ENCODE measurements at places on chromosomes 2 and 18.

- H3K4me1 ChIP-seq, result no peaks in the 10 kb centered on the region
- no peak for DNase-seq
- no peaks in the 10 kb centered on the region for H3K27me3 ChIP-seq
- peaks cover 40% of the 10 kb centered on the region for H3K36me3 ChIP-seq
Measured at GRCh38 chr2:174365571-174365970, 30.0 kb upstream of the SCRN3 start.

- H3K36me3 ChIP-seq, result peaks cover 18% of the 10 kb centered on the region
- H3K4me1 ChIP-seq, result no peaks in the 10 kb centered on the region
- no peaks in the 10 kb centered on the region for H3K27me3 ChIP-seq
- no peak overlapping the region for H3K4me3 ChIP-seq
Measured at GRCh38 chr2:206020171-206020570, 65.8 kb downstream of the INO80D start.

- H3K4me3 ChIP-seq, result no peak overlapping the region
- no peaks in the 10 kb centered on the region for H3K27me3 ChIP-seq
- DNase-seq, result no peak
Measured at GRCh38 chr2:9031246-9031645, 27.8 kb upstream of the MBOAT2 start.

DNA sequence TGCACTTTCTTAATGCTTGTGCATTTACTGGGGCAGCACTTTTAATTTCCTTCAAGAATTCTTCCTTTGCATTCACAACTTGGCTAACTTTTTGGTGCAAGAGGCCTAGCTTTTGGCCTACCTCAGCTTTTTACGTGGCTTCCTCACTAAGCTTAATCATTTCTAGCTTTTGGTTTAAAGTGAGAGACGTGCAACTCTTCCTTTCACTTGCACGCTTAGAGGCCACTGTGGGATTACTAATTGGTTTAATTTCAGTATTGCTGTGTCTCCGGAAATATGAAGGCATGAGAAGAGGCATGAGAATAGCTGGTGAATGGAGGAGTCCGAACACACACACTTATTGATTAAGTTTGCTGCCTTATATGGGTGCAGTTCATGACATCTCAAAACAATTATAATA is 354.1 kb downstream of the DLGAP1 start:
- H3K27me3 ChIP-seq, result no peaks in the 10 kb centered on the region
- DNase-seq, result no peak
- H3K36me3 ChIP-seq, result no peaks in the 10 kb centered on the region
- no peak overlapping the region for H3K27ac ChIP-seq

DNA sequence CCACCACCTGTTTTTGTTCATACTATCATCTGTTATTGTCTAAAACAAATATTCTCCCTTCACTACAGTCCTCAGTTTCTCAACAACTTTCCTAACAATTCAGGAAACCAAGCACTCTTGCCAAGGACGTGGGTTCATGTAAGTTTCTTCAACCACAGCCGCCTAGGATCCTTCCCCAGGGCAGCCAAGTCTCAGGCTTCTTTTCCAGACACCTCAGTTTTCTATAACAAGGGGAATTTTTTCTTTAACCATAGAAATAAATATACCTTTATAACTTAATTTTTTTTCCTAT is 39.4 kb upstream of the AGPS start:
- no peaks in the 10 kb centered on the region for H3K27me3 ChIP-seq
- no peak for DNase-seq
- peak overlapping the region; percentile 51 for H3K27ac ChIP-seq
- H3K36me3 ChIP-seq, result no peaks in the 10 kb centered on the region
- no peak overlapping the region for H3K4me3 ChIP-seq

DNA sequence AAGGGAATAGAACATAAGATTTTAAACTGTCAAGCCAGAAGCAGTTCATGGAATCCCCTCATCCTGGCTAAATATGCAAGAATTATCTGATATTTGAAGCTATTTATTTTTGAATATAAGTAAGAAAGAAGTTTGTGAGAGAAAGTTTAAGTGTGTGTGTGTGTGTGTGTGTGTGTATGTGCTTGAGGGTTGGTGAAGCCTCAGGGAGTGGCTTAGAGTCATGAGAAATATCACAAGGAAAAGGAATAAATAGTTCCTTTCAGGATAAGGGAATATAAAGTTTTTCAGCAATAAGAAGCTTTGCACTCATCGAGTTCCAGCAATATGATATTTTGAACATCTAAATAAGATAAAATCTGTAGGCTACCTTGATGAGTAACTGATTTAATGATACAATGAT is 359.6 kb downstream of the MEIS1 start:
- no peaks in the 10 kb centered on the region for H3K27me3 ChIP-seq
- no peak overlapping the region for H3K4me3 ChIP-seq
- H3K27ac ChIP-seq, result no peak overlapping the region
- no peak for DNase-seq

DNA sequence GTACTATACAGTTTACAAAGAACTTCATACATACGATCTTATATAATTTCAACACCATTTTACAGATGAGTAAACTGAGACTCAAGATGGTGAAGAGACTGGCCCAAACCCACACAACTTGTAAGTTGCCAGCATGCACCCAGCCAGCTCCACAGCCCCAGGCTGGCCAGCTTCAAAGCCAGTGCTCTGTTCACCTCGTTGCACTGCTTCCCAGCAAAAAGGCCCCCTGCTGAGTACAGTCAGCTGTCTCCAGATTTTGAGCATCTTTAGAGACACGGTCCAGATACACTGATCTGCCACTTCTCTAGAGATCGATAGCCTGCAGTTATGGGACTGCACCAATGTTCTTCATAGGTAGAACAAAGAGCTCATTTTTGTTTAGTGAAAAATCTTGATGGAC is 257.2 kb upstream of the CHAC2 start:
- no peaks in the 10 kb centered on the region for H3K36me3 ChIP-seq
- no peaks in the 10 kb centered on the region for H3K4me1 ChIP-seq
- H3K27me3 ChIP-seq, result no peaks in the 10 kb centered on the region
- no peak for DNase-seq

DNA sequence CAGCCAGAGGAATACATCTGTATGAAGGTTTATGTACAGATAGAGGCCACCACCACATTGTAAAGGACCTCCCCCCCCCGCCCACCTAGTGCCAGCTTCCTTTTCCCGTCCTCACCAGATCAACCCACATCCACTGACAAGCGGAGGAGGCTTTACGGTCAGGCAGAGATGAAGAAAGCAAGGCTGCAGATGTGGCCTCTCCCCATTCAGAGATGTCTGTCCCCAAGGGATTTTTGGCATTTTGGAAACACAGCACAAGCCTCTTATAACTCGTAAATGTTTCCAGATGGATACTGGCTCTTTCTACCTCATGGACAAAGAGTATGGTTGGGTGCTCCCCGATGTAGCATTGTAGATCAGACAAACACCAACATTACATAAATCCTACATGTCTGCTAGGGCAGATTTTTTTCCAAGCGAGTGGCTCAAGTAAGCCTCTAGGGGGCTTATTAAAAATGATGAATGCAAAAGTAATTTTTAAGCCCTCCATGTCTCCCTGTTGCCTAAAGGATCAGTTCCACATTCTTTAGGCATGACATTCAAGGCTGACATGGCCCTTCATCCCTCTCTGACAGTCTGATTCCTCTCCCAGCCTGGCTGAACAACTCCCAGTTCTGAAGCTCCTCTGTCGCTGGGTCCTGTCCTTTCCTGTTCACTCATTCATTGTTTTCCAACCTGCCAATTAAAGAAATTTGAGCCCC is 11.7 kb downstream of the VIT start:
- no peak for DNase-seq
- H3K27ac ChIP-seq, result no peak overlapping the region
- H3K4me3 ChIP-seq, result no peak overlapping the region
- no peaks in the 10 kb centered on the region for H3K4me1 ChIP-seq
- H3K36me3 ChIP-seq, result no peaks in the 10 kb centered on the region

DNA sequence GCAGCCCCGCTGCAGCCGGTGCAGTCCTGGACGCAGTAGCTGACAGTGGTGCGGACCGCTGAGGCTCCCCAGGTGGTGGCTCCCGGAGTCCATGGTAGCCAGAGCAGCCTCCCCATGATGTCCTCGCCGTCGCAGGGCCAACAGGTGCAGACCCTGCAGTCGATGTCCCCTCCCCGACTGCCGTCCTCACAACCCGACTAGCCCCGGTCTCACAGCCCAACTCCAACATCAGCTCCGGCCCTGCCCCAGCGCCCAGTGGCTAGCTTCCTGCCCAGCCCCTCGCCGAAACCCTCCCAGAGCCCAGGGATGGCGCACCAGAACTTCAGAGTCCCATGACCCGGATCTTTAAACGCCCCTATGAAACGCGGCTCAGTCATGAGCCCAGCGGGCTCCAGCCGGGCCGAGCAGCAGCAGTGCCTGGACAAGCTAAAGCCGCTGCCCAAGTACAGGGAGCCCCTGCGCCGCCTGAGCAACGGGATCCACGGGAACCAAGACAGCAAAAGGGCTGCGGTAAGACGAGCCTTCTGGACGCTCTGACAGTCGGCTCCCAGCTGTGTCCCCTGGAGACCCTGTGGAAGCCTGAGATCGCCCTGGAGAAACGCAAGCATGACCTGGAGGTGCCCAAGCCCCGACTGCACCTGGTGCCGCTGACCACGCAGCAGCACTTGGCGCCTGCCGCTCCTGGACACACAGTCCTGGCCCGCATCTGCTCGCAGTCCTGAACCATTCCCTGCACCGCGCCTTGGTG is 53.8 kb upstream of the TUBA3E start:
- no peaks in the 10 kb centered on the region for H3K36me3 ChIP-seq
- no peak overlapping the region for H3K27ac ChIP-seq
- H3K27me3 ChIP-seq, result peaks cover 11% of the 10 kb centered on the region
- no peaks in the 10 kb centered on the region for H3K4me1 ChIP-seq

DNA sequence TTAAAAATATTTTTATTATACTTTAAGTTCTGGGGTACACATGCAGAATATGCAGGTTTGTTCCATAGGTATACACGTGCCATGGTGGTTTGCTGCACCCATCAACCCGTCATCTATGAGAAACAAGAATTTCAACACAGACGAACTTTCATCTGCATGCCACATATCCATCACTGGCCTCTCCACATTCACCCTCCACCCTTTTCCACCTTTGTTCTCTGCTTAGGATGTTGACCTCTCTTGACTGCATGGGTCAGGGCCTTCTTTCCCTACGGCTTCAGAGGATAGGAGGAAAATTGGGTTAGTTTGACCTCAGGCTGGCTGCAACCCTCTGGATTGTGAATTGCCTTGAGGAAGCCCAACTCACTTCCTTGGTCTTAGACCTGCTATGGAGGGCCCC is 260.9 kb downstream of the MREG start:
- no peaks in the 10 kb centered on the region for H3K27me3 ChIP-seq
- H3K4me3 ChIP-seq, result no peak overlapping the region
- H3K36me3 ChIP-seq, result no peaks in the 10 kb centered on the region
- DNase-seq, result no peak

DNA sequence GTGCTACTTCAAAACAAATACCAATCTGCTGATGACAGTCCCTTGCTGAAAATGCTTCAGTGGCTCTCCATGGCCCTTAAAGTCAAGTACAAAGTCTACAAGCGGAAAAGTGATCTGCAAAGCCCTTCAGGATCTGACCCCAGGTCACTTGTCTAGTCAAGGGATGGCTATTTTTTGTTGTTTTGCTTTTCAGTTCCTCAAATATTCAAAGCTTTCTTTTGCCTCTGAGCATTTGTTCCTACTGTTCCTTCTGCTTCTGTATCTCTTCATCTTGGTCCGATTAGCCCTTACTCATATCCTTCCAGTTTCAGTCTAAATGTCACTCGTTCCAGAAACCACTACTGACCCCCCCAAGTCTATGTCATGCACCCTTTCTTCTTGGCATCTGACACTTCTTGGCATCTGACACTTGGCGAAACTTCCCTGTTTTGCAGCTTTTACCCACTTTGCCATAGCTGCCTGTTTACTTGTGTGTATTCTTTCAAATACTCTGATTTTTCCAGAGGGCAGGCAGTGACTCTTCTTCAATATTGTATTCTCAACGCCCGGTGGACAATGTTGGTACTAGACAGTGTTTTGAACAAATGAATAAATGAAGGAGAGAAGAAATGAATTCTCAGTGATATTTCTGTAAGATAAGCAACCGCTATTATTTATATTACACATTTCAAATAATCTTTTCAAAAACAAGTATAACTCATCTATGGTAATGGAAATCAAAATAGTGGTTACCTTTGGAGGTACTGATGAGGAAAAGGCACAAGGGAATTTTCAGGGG is 175.9 kb upstream of the FN1 start:
- no peaks in the 10 kb centered on the region for H3K36me3 ChIP-seq
- H3K4me3 ChIP-seq, result no peak overlapping the region
- no peaks in the 10 kb centered on the region for H3K4me1 ChIP-seq
- DNase-seq, result peak; percentile 33
- H3K27ac ChIP-seq, result no peak overlapping the region

Data from common myeloid progenitor, CD34-positive (primary cell).